ENCODE measurements at places on chromosomes 4 and X.

DNA sequence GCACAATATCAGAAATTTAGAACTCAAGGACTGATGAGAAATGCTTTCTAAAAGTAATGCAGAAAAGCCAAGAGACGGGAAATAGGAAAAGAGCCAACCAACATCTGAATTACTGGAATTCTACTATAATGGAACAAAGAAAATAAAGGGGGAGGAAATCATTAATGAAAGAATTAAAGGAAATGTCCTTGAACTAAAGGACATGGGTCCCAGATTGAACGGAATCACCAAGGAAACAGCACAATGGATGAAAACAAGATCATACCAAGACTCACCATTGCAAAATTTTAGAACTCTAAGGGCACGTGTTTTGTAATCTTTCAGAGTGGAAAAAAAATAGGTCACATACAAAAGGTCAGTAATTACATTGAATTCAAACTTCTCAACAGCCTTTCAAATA, 35.9 kb downstream of the HPGDS start:
- no peak for DNase-seq

- no peak for DNase-seq
These were observed 151.6 kb upstream of the ZC4H2 start for GRCh38 chrX:65127842-65128241.

DNA sequence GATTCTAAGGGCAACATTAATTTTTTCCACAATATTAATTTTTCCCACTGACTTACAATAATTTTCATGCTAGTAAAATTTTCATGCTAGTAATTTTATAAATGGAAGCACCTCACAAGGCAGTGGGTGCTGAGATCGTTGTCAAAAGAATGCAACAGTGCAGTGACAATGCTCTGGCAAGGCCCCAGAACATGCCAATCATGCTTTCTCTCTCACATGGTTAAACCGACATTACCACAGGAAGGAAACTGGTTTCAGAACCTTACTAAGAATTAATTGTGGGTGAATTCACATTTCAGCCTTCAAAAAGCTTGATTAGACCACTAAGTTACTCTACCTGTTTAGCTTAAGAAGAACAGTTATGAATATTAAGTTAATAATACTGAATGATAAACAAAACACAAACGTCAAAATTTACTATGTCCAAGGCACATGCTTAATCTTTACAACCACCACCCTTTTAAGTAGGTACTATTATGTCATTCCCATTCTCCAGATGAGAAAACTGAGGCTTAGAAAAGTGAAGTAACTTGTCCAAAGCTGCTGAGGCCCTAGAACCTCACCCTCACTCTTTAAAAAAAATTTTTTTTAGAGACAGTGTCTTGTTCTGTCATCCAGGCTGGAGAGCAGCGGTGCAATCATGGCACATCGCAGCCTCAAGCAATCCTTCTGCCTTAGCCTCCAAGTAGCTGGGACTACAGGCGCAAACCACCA, 10.0 kb upstream of the OPHN1 start:
- no peak for DNase-seq

DNA sequence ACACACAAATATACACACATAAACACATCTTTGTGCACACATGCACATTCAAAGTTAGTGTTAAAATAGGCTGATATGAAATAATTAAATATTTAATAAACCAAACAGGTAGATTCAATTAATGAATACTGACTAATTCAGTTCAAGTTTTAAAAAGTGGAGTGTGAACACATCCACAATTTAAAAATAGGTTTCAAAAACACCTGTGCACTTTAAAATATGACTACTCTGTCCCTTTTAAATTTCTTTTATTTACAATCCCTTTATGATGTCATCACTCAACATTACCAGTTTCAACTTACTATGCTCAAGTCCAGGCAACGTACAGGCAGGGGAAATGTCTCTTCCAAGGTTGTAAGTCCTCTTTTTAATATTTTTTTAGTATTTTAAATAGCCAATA, at the start of gene CYLC1:
Gene CYLC1 (plus strand): TSS at position 301 of the 400 bp plus-strand sequence. CDS start 37 bp downstream, at position 338.
- DNase-seq: no peak

- no peak for DNase-seq
These were observed 847.0 kb downstream of the TRIML1 start for GRCh38 chr4:188986271-188986689.

DNA sequence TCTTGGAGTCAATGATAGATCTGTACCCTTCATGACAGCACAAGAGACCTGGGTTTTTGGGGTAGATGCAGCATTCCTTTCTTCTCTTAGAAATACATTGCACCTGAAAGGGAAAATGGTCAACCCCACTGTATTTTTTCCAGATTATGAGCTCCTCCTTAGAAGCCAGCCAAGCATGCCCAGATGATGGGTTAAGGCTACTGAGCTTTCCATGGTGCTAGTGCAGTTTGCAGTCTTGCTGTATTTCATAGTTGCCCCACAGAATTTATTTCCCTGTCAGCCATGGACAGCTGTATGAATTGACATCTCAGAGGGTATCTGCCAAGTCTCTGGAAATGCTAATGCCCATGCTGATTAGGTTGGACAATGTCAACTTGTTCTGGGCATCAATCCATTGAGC, 73.7 kb upstream of the H2AZ1 start:
- DNase-seq: no peak

Data from stimulated activated CD8-positive, alpha-beta memory T cell treated with anti-CD3 and anti-CD28 coated beads, Interleukin-12 subunit alpha, Interleukin-12 subunit beta, amount 100 ng/mL, for 4 hours (primary cell).